Fibroblast of mammary gland (primary cell): ENCODE measurements at places on chromosomes 2 and 18.
A peak's percentile ranks its signal among the peaks of the same experiment; 100 is the strongest.

- no peak for DNase-seq
These were observed 167.3 kb upstream of the SPRED2 start for GRCh38 chr2:65599693-65600092.

DNA sequence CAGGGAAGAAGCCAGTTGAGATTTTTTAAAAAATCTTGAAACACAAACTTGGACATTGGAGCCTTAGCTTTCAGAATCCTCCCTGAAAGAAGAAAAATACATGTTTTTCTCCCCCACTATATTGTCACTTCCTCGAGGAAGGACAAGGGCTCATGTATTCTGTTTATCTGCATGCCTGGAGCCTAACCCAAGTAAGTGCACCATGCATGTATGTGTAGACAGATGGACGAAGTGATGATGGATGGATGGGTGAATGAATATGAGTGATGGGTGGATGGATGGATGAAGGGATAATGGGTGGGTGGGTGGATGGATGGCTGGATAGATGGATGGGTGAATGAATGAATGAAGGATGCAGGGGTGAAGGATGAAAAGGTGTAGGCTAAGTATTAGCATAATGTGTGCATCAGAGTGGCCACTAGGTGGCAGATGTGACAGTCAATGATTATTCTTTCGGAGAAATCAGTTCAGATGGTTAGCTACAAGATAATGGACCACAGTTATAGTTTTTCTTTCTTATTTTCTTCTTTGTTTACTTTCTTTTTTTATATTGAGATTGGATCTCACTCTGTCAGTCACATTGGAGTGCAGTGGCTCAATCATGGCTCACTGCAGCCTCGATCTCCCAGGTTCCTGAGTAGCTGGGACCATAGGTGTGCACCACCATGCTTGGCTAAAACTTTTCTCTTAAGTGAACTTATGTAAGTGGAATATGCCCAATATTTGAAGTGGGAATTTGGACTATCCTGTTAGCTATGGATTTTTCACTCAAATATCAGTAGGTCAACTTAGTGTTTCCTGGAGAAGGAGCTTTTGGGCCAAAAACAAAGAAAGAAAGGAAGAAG is 18.5 kb upstream of the CCDC93 start:
- peak; percentile 46 for DNase-seq

GRCh38 chr2:178152033-178152432 is 39.8 kb downstream of the RBM45 start:
- no peak for DNase-seq

DNA sequence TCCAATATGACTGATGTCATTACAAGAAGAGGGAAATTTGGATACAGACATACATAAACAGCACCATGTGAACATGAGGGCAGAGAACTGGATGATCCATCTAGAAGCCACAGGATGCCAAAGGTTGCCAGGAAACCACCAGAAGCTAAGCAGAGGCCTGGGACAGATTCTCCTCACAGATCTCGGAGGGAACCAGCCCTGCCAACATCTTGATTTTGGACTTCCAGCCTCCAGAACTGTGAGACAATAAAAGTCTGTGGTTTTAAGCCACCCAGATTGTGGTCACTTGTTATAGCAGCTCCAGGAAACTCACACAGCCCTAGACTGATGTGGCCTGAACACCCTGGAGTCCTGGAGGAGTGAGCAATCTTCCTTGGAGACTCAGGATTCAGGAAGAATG is 351.6 kb downstream of the EIPR1 start:
- DNase-seq = no peak

- no peak for DNase-seq
These were observed 214.4 kb downstream of the ZNF385B start for GRCh38 chr2:179646862-179647587.

GRCh38 chr2:150484461-150485021 is 2.9 kb downstream of the RND3 start:
- DNase-seq = no peak

GRCh38 chr2:59806486-59806885 is 747.0 kb downstream of the BCL11A start:
- no peak for DNase-seq

DNA sequence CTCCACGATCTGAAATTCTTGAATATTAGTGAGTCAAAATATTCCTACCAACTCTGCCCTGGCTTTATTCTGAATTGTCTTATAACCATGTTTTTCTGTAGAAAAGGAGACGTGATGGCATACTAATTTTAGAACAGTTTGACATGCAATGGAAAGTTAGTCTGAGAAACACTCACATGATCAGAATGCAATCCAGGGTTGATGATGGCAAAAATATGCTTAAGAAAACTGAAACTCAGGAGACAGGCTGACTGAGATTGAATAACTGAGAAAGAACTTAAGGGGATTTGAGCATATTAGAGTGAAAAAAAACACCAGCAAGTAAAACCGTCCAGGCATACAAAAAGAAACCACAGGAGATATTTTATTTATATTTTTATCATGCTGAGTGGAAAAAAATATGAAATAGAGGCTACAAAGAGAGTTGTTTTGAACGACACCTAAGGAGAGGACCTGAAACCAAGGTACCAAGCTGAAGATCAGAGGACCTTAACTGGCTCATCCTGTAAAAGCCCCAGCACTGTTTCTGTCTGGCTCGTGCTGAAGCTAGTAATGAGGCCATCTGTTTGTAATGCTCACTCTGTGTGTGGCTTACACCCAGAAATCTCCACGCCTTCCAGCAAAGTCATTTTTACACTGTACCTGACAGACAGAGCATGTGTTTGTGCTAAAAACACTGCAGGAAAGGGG is 437.2 kb upstream of the PKDCC start:
- peak; percentile 66 for DNase-seq

GRCh38 chr2:48183991-48184390 is 277.7 kb upstream of the FBXO11 start:
- no peak for DNase-seq

- peak; percentile 15 for DNase-seq
These were observed 156.0 kb downstream of the TFCP2L1 start for GRCh38 chr2:121128741-121129659.

GRCh38 chr2:18980104-18980785 is 378.2 kb downstream of the OSR1 start:
- DNase-seq = no peak

DNA sequence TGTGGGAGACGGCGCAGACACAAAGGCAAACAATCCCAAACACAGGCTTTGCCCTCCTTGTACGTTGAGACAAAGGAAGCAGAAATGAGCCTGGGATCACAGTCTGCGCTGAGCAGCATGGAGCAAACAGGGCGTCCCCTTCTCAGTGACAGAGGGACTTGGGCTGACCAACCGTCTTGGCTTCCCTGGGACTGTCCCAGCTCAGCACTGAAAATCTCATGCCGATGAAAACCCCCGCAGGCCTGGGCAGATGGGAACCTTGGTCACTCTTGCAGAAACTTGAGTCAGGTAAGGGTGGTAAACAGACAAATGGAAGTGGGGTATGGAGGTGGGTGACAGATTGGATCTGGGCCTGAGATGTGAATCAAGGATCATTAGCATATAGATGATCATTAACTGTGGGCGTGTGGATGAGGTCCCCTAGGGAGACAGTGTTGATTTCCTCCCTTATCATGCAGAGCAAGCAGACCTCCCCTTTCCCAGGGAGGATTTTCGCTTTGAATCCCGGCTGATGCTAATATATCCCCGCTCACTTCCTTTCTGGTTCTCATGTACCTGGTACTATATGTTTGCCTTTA is 19.1 kb upstream of the SH3BP4 start:
- no peak for DNase-seq
